ENCODE measurements at places on chromosomes 5 and 9.

GRCh38 chr9:88173378-88173999 lies 35.2 kb upstream of the SPATA31C2 start:
- peak; percentile 52 for DNase-seq

DNA sequence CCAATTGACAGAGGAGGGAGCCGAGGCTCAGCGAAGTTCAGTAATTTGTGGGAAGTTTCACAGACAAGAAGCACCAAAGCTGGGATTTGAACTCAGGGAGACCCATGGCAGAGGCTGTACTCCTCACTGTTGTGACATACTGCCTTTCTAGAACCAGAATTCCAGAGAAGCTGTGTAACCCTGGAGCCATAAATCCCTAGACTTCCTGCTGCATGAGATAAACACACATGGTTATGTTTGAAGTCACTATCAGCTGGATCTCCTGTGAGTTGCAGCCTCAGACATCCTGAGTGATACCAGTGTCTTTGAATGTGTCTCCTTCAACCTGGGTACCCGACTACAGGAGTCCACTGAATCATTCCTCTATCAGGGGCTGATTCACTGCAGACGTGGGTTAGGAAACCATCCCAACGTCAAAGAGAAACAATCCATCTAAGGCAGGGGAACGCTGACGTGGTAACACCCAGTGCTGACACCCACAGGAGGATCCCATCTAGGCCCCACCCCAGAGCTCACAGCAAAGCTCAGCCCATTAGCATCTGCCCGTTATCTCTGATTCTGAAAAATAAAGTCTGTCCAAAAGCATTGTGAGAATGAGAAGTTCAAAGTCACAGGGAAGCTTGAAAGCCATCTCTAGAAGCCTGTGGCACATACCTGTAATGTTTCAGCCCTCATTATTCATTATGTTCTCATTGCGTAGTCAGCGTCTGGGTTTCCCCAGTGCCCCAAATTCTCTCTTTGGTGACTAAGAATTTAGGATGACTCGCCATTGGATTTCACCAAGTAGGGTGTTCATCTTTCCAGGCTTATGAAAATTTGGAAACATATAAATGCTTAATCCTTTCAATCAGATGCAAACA lies 36.3 kb upstream of the BASP1 start:
- no peak for DNase-seq

DNA sequence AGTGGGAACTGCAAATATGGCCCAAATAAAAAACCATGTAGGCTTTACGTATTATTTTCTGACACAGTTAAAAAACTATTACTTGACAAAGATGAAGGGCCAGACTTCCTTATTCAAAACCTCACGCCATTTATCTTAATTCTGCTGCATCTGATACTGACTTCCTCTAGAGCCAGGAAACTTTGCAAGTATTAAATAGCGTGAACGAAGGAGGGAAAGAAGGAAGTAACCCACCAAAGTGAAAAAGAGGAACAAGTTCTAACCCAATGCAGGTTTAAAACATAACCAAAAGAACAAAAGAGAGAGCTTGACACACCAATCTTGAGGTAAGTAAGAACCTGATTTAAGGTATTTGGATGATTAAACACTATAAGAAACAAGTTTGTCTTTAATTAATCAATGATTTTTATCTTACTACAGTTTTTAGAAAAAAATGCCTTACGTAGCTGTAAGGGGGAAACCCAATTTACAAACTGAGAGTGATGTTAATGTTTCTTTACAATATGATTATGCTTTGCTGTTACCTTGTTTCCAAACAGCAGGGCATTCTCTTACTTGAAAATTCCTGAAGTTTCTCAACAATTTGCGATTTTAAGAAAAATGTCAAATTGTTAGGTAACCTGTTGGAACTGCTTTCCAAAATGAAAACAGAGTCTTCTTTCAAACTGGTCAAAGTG lies at the start of gene GAPT:
Gene GAPT, plus strand, starts transcription at position 220 of the 677 bp plus-strand sequence. CDS start 3,102 bp downstream, outside the sequence.
- no peak for DNase-seq

- no peak for DNase-seq
These were observed 13.2 kb downstream of the VLDLR start for GRCh38 chr9:2634818-2635217.

DNA sequence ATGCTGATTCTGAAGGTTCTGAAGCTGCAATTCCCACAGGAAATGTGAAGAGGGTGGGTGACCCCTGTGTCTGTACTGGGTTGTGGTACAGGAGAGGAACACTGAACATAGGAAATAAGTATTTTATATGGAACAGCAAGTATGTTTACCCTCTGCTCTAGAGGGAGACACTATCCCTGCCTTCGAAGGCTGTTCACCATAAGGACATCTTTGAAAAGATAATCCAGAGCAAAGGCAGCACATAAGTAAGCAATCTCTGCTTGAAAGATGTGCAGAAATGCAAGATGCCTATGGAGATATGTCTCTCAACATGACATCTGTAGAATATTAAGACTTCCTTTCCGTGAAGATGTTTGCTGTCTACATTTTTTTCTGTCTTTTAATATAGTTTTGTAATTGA lies 184.4 kb upstream of the EFNA5 start:
- DNase-seq: no peak

Measured in CD4-positive, alpha-beta T cell treated with Interleukin-4 for 1 hour (primary cell).